ENCODE measurements at places on chromosomes 12 and 14. TPM values are rescaled to one million over a fixed set of nuclear protein-coding genes. Genes with fewer than 3 reads are reported as not detected.

DNA sequence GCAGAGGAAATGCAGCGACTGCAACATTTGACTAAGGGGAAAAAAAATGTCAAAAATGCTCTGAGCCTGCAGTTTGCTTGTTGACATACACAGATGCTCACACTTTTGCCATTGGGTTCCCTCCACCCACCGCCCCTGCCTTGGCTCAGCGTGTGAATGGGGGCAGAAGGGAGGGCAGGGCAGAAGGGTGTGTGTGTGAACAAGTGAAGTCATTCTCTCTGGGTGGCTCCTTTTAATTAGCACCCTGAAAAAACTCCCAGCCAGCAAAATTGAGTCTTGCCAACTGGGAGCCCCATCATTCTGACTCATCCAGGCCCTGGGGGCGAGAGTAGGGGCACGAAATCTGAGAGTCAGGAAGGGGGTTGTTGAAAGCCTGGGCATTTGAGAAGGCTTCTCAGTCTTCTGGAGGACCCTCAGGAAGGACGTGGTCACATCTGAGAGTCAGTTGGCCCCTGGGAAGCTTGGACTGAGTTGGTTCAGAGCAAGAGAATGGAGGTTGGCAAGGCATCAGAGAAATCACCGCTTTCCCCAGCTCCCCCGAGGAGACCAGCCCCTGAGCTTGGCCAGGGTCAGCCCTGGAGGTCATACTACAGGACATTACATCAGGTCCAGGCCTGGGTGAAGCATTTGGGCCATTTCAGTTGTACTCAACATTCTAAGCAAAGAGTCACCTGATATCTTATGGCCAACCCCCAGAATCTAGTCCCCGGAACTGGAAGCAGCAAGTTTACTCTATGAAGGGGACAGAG lies 22.7 kb upstream of the KRT78 start:
- DNase-seq = no peak
- no peak overlapping the region for H3K4me3 ChIP-seq
- H3K27ac ChIP-seq = no peak overlapping the region
- peaks cover 25% of the 10 kb centered on the region for H3K4me1 ChIP-seq
- no peaks in the 10 kb centered on the region for H3K36me3 ChIP-seq
- H3K27me3 ChIP-seq = no peaks in the 10 kb centered on the region

- DNase-seq = no peak
- no peaks in the 10 kb centered on the region for H3K27me3 ChIP-seq
- no peaks in the 10 kb centered on the region for H3K4me1 ChIP-seq
- H3K4me3 ChIP-seq = no peak overlapping the region
- no peak overlapping the region for H3K27ac ChIP-seq
Observed at GRCh38 chr14:85310491-85311272, 219.3 kb upstream of the FLRT2 start.

DNA sequence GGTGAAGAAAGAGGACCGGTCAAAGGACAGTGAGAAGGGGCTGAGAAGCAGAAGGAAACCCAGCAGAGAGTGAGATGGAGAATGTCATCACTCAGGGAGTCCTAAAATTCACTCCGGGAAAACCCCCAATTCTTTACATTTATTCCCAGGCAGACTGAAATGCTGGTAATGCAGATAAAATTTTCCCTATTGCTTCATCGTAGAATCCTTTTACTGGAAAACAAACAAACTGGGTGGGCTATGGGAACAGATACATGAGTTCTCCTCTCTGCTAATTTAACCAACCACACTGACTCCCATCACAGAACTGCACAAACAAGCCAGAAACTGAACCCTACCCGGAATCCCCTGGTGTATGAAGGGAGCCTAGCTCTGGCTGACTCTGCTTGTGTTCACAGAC lies 20.9 kb downstream of the HEBP1 start:
- H3K27ac ChIP-seq = no peak overlapping the region
- no peak overlapping the region for H3K4me3 ChIP-seq
- no peaks in the 10 kb centered on the region for H3K4me1 ChIP-seq
- peaks cover 12% of the 10 kb centered on the region for H3K36me3 ChIP-seq
- H3K27me3 ChIP-seq = no peaks in the 10 kb centered on the region

POTEM gene
- 0.17 TPM for total RNA-seq

DNA sequence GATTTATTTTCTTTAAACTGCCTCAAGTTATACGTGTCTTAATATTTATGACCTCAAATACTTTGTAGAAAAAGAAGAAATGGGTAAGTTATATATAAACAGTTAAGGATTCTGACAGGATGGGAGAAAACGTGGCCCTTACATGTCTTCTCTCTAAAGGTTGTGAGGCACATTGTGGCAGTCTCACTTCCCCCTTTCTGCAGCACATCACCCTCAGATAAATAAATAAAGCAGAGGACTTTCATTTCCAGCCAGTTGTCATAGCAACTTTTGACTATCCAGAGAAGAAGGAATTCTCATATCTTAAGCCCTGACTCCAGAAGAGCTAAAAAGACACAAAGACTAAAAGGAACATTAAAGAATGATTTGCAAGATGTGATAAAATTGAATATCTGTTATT lies 28.8 kb upstream of the CEP83 start:
- no peak overlapping the region for H3K4me3 ChIP-seq
- no peaks in the 10 kb centered on the region for H3K27me3 ChIP-seq

GYS2 gene
- 0.10 TPM for total RNA-seq

GLIPR1 gene
- 119 TPM for total RNA-seq

COL2A1 gene
- not detected for total RNA-seq

DNA sequence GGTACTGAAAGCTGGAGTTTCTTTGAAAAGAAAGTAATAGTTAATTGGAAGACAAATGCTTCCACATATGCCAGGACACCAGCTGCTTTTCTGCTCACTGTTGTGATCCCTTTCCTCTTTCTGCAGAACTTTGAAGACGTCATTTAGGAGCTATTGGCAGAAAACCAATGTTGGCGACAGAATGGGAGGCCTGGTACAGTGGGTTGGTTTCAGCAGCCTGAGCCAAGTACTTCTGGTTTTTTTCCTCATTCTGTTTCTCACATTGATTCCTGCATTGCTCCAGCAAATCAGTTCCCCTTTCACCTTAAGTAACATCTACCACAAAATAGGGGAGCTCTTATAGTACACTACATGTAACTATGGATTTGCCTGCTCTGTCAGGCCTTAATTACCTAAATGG lies 96.9 kb downstream of the FIGNL2 start:
- no peaks in the 10 kb centered on the region for H3K27me3 ChIP-seq
- no peak overlapping the region for H3K4me3 ChIP-seq
- DNase-seq = no peak
- H3K4me1 ChIP-seq = no peaks in the 10 kb centered on the region
- H3K27ac ChIP-seq = no peak overlapping the region
- no peaks in the 10 kb centered on the region for H3K36me3 ChIP-seq

DNA sequence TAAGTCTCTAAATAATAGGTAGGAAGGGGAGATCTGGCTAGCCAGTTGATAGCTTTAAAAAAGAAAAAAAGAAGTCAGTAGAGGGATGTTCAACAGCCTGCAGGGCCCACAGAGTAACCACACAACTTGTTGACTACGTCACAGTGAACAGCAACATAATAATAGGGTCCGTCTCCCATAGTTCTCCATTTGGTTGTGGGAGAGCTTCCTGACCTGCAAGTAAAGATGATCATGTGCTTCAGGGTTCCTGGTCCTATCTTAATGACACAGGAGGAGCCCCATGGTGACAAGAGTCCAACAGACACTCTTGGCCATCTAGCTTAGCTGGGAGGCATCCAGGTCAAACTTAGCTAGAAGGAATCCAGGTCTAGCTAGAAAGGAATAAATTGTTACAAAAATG lies 36.2 kb downstream of the FGD6 start:
- no peak overlapping the region for H3K27ac ChIP-seq
- no peak overlapping the region for H3K4me3 ChIP-seq
- no peaks in the 10 kb centered on the region for H3K4me1 ChIP-seq
- no peaks in the 10 kb centered on the region for H3K27me3 ChIP-seq
- DNase-seq = no peak
- no peaks in the 10 kb centered on the region for H3K36me3 ChIP-seq

DNA sequence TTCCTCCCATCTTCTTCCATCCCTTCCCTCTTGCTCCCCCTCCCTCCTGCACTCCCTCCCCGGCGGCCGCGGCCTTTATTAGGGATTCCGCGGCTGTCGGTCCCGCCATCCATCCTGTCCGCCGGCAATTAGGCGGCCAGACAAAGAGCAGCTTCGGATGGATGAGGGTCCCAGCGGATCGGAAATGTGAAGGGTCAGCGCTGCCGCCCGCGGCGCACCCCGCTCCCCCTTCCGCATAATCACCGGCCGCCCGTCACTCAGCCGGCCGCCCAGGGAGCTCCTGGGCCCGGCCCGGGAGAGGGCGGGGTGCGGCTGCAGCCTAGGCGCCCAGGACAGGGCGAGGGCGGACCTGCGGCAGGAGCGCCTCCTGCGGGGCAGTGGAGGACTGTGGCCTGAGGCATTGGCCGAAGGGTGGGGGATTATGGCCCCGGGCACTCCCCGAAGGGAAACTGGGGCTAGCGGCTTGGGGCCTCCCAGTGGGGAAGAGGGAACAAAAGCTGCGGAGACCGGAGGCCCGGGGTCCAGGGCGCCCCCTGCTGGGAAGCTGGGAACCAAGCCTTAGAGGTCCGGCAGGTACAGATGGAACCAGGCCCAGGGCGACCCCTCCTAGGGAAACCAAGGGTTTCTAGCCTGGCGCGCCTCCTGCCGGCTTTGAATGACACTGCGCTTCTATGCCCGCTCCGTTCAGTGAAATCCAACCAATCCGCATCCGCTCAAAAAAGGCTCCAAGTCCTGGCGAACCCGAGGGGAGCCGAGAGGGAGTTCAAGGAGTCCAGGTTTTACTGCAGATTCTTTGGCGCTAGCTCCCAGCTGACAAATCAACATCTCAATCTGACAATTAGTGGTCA lies 4.4 kb upstream of the DNAJC22 start:
- peaks cover 60% of the 10 kb centered on the region for H3K4me1 ChIP-seq
- H3K27me3 ChIP-seq = peaks cover 73% of the 10 kb centered on the region
- DNase-seq = peak; percentile 83
- no peak overlapping the region for H3K27ac ChIP-seq
- H3K4me3 ChIP-seq = peak overlapping the region; percentile 29

- no peaks in the 10 kb centered on the region for H3K27me3 ChIP-seq
- no peak overlapping the region for H3K27ac ChIP-seq
- peaks cover 9% of the 10 kb centered on the region for H3K36me3 ChIP-seq
- no peak for DNase-seq
- no peaks in the 10 kb centered on the region for H3K4me1 ChIP-seq
Observed at GRCh38 chr14:44995196-44995595, 33.2 kb downstream of the TOGARAM1 start.

- no peak overlapping the region for H3K4me3 ChIP-seq
- peaks cover 12% of the 10 kb centered on the region for H3K4me1 ChIP-seq
- no peaks in the 10 kb centered on the region for H3K36me3 ChIP-seq
- H3K27me3 ChIP-seq = no peaks in the 10 kb centered on the region
- H3K27ac ChIP-seq = no peak overlapping the region
Observed at GRCh38 chr12:26283046-26283445, 87.7 kb downstream of the SSPN start.

KRT8 gene
- 0.94 TPM for total RNA-seq

DNA sequence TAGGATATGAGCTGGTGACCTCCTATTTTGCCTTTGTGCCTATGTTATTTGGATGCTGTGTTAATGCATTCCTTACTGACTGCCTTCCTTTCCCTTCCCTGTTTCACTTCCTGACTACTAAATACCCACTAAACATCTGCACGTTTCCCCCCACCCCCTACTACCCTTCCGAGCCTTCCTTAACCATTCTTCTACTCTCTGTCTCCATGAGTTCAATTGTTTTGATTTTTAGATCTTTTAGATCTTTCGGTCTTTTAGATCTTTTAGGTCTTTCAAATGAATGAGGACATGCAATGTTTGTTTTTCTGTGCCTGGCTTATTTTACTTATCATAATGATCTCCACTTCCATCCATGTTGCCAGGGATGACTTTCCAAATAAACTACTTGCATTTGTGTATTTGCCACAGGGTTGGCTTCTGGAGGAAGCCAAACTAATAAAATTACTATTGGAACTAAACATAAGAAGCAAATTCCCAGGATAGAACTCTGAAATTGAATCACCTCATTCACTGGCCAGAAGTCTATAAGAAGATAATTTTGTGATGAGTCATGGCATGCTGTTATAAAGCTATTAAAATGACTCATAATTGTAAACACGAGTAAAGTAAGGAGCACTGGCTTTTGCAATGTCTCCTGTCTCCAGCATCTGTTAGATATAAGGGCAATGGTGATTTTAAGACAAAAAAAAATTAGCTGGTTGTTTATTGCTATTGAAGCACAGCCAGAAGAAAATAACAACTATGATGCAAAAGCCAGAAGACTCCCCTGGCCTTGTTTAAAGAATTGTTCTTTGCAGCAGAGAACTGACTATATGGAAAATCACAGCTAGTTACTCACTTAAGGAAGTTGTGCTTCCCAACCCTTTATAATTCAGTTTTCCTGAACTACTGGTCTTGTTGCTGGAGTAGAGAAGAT lies 586.3 kb downstream of the LRFN5 start:
- H3K36me3 ChIP-seq = no peaks in the 10 kb centered on the region
- H3K4me1 ChIP-seq = no peaks in the 10 kb centered on the region
- H3K4me3 ChIP-seq = no peak overlapping the region

- no peak overlapping the region for H3K4me3 ChIP-seq
- DNase-seq = no peak
- no peaks in the 10 kb centered on the region for H3K36me3 ChIP-seq
- H3K4me1 ChIP-seq = peaks cover 92% of the 10 kb centered on the region
- peak overlapping the region; percentile 68 for H3K27ac ChIP-seq
Observed at GRCh38 chr14:93960108-93960475, 16.3 kb downstream of the ASB2 start.

DNA sequence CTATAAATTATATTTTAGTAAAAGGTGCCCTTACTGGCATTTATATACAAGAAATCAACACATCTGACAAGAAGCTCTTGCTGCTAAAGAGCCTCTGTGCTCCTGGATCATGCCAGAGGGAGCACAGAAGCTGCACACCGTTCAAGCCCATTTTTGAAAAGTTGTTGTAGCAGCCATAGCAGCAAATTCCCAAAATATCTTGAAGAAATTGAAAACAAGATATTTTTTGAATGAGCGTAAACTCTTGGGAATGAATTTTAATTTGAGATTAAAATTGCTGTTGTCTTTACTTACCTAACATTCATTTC lies 540 bp upstream of the CLEC2D start:
- peaks cover 66% of the 10 kb centered on the region for H3K4me1 ChIP-seq
- peak overlapping the region; percentile 63 for H3K4me3 ChIP-seq
- no peaks in the 10 kb centered on the region for H3K27me3 ChIP-seq
- DNase-seq = no peak
- peaks cover 27% of the 10 kb centered on the region for H3K36me3 ChIP-seq

CEBPE gene
- total RNA-seq = 0.37 TPM

DNA sequence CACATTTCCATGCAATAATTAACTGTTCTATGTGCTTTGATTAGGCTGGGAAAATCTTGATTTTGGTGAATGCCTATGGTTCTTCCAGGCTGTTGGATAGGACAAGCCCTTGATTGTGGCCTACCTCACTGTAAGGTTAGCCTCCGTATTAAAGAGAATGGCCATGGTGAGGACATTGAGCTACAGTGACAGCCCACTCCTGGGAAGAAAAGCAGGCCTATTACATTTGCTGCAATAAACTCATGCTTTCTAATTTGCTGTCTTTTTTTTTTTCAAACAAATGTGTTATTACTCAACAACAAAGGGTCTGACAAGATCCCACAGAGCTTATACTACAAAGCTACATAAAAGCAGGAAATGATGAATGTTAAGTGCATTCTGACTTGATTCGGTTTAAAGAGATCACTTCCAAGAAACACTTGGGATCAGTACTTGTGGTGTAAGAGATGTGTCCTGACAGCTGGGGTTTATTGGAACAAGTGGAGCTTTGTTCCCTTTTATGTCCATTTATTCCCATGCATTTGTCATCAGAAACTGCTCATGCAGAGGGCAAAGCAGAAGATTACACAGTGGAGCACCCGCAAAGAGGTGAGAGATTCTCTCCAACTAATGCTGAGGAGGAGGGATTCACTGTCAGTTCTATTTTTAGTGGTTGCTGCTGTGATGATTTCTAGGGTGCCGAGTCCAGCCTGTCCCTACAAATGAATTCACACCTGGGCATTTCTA lies 29.1 kb upstream of the KCNK10 start:
- H3K4me1 ChIP-seq = no peaks in the 10 kb centered on the region
- peaks cover 3% of the 10 kb centered on the region for H3K27me3 ChIP-seq
- no peak overlapping the region for H3K27ac ChIP-seq
- no peaks in the 10 kb centered on the region for H3K36me3 ChIP-seq
- no peak overlapping the region for H3K4me3 ChIP-seq

NR1H4 gene
- total RNA-seq = not detected
